Stimulated activated CD8-positive, alpha-beta memory T cell treated with anti-CD3 and anti-CD28 coated beads, Interleukin-15, amount 100 ng/mL, for 24 hours (primary cell): ENCODE measurements at places on chromosomes 2 and 18.

DNA sequence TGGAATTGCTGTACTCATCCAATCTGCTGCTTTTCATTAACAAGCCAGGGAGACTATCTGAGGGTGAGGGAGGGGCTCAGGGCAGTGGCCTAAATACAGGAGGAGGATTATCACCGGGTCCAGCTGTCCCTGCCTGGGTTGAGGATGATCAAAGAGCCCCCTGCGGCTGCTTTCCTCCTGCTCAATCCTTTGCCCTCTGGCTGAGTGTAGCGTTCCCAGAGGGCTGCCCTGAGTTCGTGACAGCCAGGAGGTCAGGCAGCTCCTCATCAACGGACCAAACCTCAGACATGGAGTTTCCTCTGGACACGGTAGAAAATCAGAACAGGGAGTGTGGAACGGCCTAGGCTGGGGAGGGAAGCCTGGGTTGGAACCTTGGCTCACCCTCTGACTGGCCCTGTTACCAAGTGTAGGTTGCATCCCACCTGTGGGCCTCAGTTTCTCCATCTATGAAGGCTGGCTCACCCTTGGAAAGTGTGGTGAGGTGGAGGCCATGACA, 23.5 kb downstream of the CIB4 start:
- DNase-seq: no peak

DNA sequence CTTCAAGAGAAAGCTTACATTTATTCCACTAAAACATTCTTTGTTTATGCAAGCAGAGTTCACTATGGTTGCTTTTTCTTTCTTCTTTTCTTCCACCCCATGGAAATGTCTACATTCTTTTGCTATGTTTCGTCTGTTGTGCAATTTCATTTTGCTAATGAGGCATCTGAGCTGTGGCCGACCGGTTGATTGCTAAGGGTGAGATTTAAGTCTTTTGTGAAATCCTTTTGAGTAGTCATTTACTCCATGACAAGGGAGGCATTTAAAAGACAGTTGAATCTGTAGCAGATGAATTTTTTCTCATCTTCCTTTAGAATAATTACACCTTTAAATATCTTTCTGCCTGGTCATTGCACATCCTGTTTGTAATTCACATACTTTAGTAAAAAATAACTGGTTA, 324.1 kb upstream of the THUMPD2 start:
- no peak for DNase-seq

DNA sequence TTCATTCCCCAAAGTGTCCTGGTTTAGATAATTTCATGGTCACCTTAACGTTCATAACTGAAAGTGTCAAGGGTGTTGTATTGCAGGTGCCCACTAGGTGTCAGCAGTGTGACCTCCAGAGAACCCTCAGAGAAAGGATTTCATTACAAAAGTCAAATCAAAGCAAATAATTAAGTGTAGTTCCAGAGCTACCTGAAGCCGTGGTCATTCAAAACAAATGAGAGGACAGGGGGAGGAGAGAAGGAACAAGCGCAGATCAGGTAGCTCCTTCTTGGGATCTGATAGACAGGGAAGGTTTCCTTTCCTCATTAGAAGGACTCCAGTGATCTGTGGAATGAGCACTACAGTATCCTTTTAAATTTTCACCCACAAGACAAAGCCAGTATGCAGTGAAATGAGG, at the start of gene SLC9A4:
SLC9A4 (plus strand) TSS at position 207 of the 400 bp plus-strand sequence. CDS start 534 bp downstream, outside the sequence.
- no peak for DNase-seq

- DNase-seq: no peak
Observed at GRCh38 chr2:187917535-187917934, 363.3 kb upstream of the TFPI start.

DNA sequence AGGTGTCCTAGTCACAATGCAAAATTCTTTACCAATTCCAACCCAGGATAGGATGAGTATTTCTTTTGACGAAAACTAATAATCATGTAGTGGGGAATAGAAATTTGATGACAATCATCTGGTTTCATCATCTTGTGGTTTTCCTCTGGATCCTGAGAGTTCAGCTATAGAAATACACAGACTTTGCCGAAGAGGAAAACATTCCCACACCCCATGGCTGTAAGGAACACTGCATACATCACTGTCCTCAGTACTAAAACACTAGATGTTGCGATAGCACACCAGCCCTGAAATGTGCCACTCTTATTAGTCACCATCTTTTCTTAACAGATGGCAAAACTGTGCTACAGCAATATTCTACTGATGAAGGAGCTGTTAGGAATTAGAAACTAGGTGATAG, 29.4 kb downstream of the CERKL start:
- DNase-seq: no peak

DNA sequence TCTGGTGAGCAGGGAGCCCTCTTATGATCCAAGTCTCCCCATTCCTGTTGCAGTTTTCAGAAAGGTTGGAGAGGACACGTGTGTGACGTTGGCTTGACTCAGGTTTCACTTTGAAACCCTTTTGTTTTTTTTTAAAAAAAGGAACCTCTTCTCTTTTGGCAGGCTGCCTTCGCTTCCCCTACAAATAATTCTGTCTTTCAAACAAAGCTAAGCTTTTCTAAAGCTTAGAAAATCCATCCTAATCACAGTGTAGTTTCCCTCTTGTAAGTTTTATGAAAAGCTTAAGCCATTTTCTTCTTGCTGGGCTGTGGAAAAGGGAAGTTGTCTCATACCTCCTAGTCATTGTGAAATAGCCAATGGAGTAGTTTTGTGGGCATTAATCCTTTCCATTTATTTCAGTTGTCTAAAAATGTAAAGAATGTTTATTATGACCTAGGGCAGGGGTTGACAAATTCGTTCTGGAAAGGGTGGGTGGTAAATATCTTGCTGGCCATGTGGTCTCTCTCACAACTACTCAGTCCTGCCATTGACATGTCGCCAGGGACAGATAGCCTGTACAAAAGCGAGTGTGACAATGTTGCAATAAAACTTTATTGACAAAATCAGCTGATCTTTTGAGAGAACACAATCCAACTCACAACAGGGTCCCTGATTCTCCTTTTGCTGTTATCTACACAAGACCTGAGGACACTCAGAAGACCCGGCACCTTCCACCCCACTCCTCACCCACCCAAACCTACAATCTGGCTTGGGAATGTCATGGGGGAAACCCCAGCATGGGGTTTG, 878.8 kb downstream of the RNF144A start:
- DNase-seq: no peak

DNA sequence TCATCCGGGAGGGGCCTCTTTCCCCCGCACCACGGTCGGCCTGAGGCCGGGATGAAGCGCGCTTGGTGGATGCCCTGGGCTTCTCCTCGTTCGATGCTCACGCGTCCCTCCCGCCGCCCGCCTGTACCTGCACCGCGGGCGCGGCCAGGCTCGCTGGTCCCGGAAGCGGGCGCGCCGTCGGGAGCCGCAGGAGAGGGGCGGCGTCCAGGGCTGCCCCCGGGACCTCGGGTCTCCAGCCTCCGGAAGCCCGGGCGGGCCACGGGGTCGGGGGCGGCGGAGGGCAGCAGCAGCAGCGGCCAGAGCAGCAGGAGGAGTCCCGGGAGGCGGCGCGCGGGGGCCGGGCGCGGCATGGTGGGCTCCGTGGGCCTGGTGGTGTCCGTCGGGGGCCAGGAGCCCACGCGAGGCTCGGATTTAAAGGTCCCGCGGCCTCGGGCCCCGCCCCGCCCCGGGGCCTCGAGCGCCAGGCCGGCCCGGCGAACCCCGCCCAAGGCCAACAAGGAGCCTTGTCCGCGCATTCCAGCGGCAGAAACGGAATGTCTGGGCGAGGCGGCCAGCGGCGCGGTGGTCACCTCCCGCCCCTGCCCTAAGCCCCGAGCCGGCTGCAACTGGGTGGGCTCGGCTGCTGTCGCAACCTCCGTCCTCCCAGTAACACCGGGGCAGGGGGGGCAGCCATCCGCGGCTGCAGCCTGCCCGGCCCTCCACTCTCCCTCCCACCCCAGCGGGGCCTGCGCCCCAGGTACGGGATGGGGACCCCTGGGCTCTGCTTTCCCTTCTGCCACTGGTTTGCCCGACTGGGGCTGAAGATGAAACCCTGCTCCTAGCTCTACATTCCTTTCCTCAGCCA, at the start of gene MATN3:
MATN3 (minus strand) TSS at position 387 of the 844 bp plus-strand sequence; CDS start at position 350, 37 bp downstream.
- no peak for DNase-seq

- no peak for DNase-seq
Observed at GRCh38 chr18:65788373-65788772, 37.6 kb downstream of the CDH7 start.

GRCh38 chr2:317501-318424, 29.9 kb upstream of the ALKAL2 start:
- no peak for DNase-seq
